CD14-positive monocyte (primary cell): ENCODE measurements at places on chromosomes 11 and 22. TPM values are rescaled to one million over a fixed set of nuclear protein-coding genes. Genes with fewer than 3 reads are reported as not detected.

Gene CASP5
- polyA plus RNA-seq: 2.3 TPM

Gene AMOTL1
- 0.46 TPM for polyA plus RNA-seq

Gene SLC5A12
- polyA plus RNA-seq: not detected

DNA sequence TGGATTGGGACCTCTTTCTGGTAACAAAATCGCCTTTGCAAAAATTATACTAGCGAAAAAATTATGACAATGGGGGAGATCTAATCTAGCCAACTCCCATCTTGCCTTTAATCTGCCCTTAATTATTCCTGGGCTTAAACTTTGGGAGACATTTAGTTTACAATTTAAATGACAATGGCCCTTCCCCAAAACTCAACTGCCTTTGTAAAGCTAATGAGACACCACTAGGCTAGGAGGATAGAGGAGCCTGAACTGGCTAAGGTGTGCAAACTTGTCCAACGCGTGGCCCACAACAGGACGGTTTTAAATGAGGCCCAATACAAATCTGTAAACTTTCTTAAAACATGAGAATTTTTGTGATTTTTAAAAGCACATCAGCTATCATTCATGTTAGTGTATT lies 67.3 kb downstream of the RSF1 start:
- DNase-seq: no peak
- H3K27ac ChIP-seq: no peak overlapping the region
- peaks cover 47% of the 10 kb centered on the region for H3K36me3 ChIP-seq
- H3K4me1 ChIP-seq: no peaks in the 10 kb centered on the region
- no peak overlapping the region for H3K4me3 ChIP-seq
- H3K27me3 ChIP-seq: no peaks in the 10 kb centered on the region

- H3K27ac ChIP-seq: no peak overlapping the region
- H3K27me3 ChIP-seq: no peaks in the 10 kb centered on the region
- H3K36me3 ChIP-seq: no peaks in the 10 kb centered on the region
- H3K4me3 ChIP-seq: no peak overlapping the region
These were observed 206.3 kb downstream of the DDX10 start for GRCh38 chr11:108871152-108871551.

GRCh38 chr22:46546466-46547178 lies 9.2 kb upstream of the CELSR1 start:
- DNase-seq: no peak
- H3K4me3 ChIP-seq: no peak overlapping the region
- no peak overlapping the region for H3K27ac ChIP-seq
- H3K36me3 ChIP-seq: no peaks in the 10 kb centered on the region
- peaks cover 6% of the 10 kb centered on the region for H3K27me3 ChIP-seq
- H3K4me1 ChIP-seq: peaks cover 7% of the 10 kb centered on the region

DNA sequence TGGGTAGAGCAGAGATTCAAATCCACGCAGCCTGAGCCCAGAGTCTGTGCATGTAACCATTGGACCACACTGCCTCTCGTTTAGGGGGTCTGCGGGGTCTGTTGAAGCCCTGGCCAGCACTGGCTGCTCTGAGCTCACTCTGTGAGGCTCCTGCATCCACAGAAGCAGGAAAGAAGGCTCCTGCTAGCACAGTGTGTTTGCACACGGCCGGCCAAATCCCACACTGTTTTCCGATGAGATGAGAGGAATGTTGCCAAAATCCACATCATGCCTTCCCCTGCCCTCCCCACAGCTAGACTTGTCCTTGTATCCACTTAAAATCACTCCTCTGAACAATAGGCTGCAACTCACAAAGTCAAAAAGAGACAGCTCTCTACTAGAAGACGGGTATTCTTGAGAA lies 10.6 kb upstream of the SLC22A12 start:
- no peaks in the 10 kb centered on the region for H3K36me3 ChIP-seq
- H3K4me1 ChIP-seq: no peaks in the 10 kb centered on the region
- H3K27me3 ChIP-seq: no peaks in the 10 kb centered on the region
- DNase-seq: no peak
- no peak overlapping the region for H3K4me3 ChIP-seq

GRCh38 chr11:2591805-2592204 lies 108.0 kb downstream of the KCNQ1OT1 start:
- H3K4me3 ChIP-seq: no peak overlapping the region
- H3K27ac ChIP-seq: no peak overlapping the region
- no peak for DNase-seq
- peaks cover 58% of the 10 kb centered on the region for H3K36me3 ChIP-seq
- H3K4me1 ChIP-seq: no peaks in the 10 kb centered on the region

Gene KDM4D
- 0.16 TPM for polyA plus RNA-seq

Gene CCDC157
- 3.7 and 6.0 TPM in 2 replicates for polyA plus RNA-seq

- H3K27me3 ChIP-seq: no peaks in the 10 kb centered on the region
- H3K27ac ChIP-seq: no peak overlapping the region
- no peak for DNase-seq
- H3K4me3 ChIP-seq: no peak overlapping the region
These were observed 2.4 kb downstream of the HMBS start for GRCh38 chr11:119087123-119087522.

DNA sequence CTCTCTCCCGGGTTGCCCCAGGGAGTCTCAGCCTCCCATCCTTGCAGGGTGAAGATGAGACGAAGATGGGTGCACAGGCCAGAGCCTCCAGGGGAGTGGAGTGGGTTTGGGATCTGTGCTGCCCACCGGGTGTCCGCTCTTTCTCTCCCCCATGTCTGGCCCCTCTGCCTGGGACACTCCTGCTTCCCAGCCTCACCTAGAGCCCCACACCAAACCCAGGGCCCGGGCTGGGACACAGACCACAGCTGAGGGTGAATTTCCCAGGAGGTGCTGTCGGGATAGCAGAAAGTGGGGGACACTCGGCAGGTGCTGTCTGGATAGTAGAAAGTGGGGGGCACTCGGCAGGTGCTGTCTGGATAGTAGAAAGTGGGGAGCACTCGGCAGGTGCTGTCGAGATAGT lies 25.0 kb upstream of the KRTAP5-7 start:
- H3K36me3 ChIP-seq: peaks cover 74% of the 10 kb centered on the region
- H3K4me3 ChIP-seq: no peak overlapping the region
- H3K27ac ChIP-seq: no peak overlapping the region

DNA sequence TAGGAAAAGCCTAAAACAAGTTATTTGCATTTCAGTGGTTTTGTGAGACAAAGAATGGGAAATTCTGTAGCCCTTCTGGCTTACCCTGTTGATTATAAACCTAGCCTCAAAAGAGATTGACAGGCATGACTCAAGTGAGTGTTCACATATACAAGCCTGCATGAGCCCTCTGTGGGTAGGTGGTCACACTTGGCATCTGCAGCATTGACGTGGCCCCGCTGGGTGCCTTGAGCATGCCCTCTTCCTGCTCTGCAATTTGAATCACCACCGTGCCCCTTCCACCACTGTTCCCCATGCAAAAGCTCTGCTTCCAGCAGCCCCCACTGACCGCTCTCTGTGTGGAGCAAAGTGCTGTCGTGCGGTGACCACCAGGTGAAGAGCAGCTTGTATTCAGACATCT lies 21.0 kb upstream of the ADSL start:
- H3K4me1 ChIP-seq: no peaks in the 10 kb centered on the region
- H3K27ac ChIP-seq: no peak overlapping the region
- no peak for DNase-seq
- no peak overlapping the region for H3K4me3 ChIP-seq
- peaks cover 64% of the 10 kb centered on the region for H3K36me3 ChIP-seq

DNA sequence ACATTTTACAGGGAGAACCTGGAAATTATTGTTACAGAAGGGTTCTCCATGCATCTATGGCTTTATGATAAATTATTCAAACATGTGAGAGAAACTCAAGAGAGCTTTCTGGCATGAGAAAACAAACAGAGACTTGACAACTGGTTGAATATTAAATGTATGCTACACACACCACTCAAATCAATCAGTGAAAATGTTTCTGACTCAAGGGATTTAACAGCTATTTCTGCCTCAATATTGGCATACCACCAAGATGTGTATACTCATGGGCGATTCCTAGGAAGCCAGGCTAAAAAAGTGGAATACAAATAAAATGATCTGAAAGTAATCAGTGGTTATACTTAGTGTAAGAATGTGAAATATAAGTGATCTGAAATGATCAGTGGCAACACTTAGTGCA lies 15.8 kb upstream of the OR51T1 start:
- no peak for DNase-seq
- no peaks in the 10 kb centered on the region for H3K4me1 ChIP-seq
- H3K4me3 ChIP-seq: no peak overlapping the region
- no peaks in the 10 kb centered on the region for H3K36me3 ChIP-seq

Gene SLC17A6
- polyA plus RNA-seq: not detected

Gene VPREB1
- not detected in 2 replicates for polyA plus RNA-seq

Gene RNF215
- polyA plus RNA-seq: 0.42 TPM

DNA sequence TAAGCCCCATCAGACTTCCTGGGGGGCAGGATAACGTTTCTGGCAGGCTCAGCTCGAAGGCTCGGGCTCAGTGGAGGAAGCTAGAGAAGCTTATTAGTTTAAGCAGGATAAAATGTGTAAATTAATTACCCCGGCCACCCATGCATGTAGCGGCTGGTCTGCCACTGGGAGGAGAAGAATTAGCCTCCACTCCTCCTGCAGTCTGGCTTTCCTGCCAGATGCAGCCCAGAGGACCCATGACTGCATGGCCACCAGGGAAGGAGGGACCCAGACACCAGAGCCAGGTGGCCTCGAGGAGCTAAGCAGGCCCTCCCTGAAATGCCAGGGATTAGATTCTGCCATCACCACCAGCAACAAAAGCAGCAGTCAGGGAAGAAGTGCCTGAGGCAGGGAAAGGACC lies 32.3 kb downstream of the TRIM29 start:
- no peak for DNase-seq
- no peaks in the 10 kb centered on the region for H3K4me1 ChIP-seq
- no peaks in the 10 kb centered on the region for H3K27me3 ChIP-seq
- H3K36me3 ChIP-seq: no peaks in the 10 kb centered on the region

Gene OR5P2
- polyA plus RNA-seq: not detected

- no peak overlapping the region for H3K27ac ChIP-seq
- no peak overlapping the region for H3K4me3 ChIP-seq
- DNase-seq: no peak
- no peaks in the 10 kb centered on the region for H3K36me3 ChIP-seq
These were observed 7.1 kb downstream of the SLC1A2 start for GRCh38 chr11:35412285-35412684.

GRCh38 chr11:43282607-43283440 lies 29.0 kb upstream of the API5 start:
- no peaks in the 10 kb centered on the region for H3K4me1 ChIP-seq
- H3K4me3 ChIP-seq: no peak overlapping the region
- no peaks in the 10 kb centered on the region for H3K27me3 ChIP-seq

Gene EHD1
- polyA plus RNA-seq: 144 and 212 TPM in 2 replicates

DNA sequence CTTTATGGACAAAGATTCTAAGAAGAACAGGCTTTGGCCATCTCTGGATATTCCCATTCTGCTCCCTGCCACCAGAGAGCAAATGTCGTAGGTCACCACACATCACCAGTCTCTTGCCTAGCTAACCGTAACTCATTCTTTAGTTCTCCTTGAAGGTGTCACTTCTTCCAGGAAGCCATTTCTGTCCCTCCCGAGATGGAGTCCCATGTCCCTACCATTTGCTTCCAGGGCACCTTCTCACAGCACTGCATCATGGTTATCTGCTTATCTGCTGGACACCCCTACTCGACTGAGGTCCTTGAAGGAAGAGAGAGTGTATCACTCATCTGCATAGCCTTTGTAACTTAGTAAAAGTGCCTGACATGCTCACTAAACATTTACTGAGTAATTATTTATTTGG lies 47.6 kb downstream of the FAM83F start:
- no peaks in the 10 kb centered on the region for H3K36me3 ChIP-seq
- no peak overlapping the region for H3K4me3 ChIP-seq
- H3K27me3 ChIP-seq: no peaks in the 10 kb centered on the region
- peaks cover 31% of the 10 kb centered on the region for H3K4me1 ChIP-seq

DNA sequence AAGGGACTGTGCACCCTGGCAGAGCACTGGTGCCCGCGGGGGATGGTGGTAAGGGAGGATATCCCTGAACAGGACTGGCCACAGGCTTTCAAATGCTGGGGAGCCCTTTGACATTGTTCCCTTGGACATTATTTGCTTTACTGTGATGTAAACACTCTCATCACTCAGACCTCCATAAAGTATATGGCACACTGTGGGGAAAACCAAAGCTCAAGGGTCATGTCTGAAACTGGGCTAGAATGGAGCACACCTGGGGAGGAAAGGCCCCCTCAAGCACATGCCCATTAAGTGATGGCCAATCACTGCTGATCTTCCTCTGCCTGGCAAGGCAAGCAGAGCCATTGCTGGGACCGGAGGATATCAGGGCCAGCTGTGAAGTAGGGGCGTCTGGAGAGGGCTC lies 60.9 kb upstream of the TENM4 start:
- H3K36me3 ChIP-seq: no peaks in the 10 kb centered on the region
- no peak overlapping the region for H3K4me3 ChIP-seq
- H3K27ac ChIP-seq: no peak overlapping the region
- H3K27me3 ChIP-seq: no peaks in the 10 kb centered on the region
- H3K4me1 ChIP-seq: no peaks in the 10 kb centered on the region
- DNase-seq: no peak

Gene SLC6A5
- not detected for polyA plus RNA-seq

Gene GGT1
- 25.5 TPM for polyA plus RNA-seq

GRCh38 chr22:27252282-27253049 lies 549.1 kb downstream of the MN1 start:
- peak; percentile 60 for DNase-seq
- H3K27ac ChIP-seq: no peak overlapping the region
- H3K36me3 ChIP-seq: no peaks in the 10 kb centered on the region
- no peaks in the 10 kb centered on the region for H3K27me3 ChIP-seq
- H3K4me3 ChIP-seq: no peak overlapping the region
- peaks cover 20% of the 10 kb centered on the region for H3K4me1 ChIP-seq

Gene SLC43A3
- polyA plus RNA-seq: 109 TPM

DNA sequence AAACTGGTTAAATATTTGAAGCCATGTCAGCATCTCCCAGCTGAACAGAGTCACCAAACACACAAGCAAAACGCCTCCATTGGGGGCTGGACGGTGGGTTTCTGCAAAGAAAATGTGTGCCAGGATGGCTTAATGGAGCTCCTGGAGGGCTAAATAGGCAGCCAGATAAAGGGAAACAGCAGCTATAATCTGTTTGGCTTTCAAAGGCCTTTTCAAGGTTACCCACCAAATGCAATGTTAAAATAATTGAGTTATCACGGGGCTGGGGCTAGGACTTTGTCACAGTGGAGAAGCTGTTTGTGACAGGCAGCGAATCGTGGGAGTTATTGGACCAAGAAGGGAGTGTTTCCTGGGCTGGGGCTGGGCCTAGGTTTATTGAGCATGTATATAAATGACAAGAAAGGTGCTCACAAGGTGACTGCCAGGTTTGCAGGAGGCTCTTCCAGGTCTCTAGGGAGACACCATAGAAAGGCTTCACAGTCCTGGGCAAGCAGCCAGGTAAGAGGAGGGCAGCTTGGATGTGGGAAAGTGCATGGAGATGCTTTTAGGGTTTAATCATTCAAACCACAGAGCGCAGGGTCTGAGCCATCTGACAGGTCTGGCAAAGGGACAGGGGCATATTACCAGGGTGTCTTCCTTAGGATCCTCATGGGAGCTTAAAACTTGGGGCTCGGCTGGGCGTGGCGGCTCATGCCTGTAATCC lies 28.3 kb downstream of the GRIK4 start:
- H3K4me1 ChIP-seq: no peaks in the 10 kb centered on the region
- no peak for DNase-seq
- no peak overlapping the region for H3K27ac ChIP-seq
- no peak overlapping the region for H3K4me3 ChIP-seq
- no peaks in the 10 kb centered on the region for H3K27me3 ChIP-seq

- H3K27me3 ChIP-seq: no peaks in the 10 kb centered on the region
- no peaks in the 10 kb centered on the region for H3K36me3 ChIP-seq
- DNase-seq: no peak
- no peaks in the 10 kb centered on the region for H3K4me1 ChIP-seq
- H3K4me3 ChIP-seq: no peak overlapping the region
- no peak overlapping the region for H3K27ac ChIP-seq
These were observed 41.7 kb downstream of the IGF2 start for GRCh38 chr11:2097356-2097997.

GRCh38 chr11:2826679-2827056 lies 58.9 kb downstream of the CDKN1C start:
- peaks cover 13% of the 10 kb centered on the region for H3K36me3 ChIP-seq
- H3K4me3 ChIP-seq: no peak overlapping the region
- no peaks in the 10 kb centered on the region for H3K27me3 ChIP-seq
- peak overlapping the region; percentile 92 for H3K27ac ChIP-seq
